Stimulated activated CD4-positive, alpha-beta T cell treated with anti-CD3 and anti-CD28 coated beads, Interleukin-1b, Interleukin-23, amount 100 ng/mL, for 1 hour (primary cell): ENCODE measurements at places on chromosomes 1 and 21.

DNA sequence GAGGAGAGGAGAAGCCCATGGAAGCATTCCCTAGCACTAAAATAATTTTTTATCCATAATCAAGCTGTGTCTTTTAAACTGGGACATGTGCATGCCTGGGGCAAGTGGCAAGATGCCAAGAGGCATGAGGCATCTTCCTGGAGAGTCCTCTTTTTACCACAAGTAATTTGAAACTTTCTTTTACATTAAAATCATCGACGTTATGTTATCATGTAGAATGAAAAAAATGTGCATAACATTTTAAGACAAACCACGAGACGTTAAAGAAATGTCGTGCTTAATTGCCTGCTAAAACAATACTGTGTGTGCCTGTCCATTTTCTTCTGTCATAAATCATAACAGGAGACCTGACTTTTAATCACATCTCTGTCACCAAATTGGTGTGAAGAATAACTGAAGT lies 1.5 kb downstream of the STYXL2 start:
- no peak for DNase-seq

- no peak for DNase-seq
These were observed 197.6 kb upstream of the FOXD3 start for GRCh38 chr1:63124666-63125191.

- DNase-seq, result no peak
These were observed 49.4 kb downstream of the ILDR2 start for GRCh38 chr1:166925810-166926478.

DNA sequence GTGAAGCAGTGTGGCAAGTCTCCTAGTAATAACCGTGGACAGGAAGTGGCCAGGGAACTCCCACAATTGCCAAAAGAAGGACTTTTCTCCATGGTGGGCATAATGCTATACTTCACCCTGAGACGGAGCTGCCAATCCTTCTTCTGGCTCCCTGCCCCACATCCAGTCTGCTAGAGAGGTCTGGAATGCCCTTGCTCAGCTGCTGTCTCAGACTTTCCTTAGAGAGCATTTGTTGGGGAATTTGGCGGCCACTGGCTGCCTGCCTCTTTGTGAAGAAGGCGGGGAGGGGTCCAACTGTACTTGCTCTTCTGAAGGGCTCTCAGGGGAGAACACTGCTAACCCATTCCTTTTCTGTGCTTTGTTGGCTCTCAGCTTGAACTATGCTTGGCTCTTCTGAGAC lies 123.7 kb upstream of the EDN2 start:
- DNase-seq, result no peak

- DNase-seq, result no peak
These were observed 49.7 kb downstream of the S100B start for GRCh38 chr21:46555225-46555617.
